NCI-H146 (cell line): ENCODE measurements at places on chromosomes 2 and 18.

GRCh38 chr2:152336854-152337510 is 2.0 kb downstream of the FMNL2 start:
- no peak for DNase-seq

DNA sequence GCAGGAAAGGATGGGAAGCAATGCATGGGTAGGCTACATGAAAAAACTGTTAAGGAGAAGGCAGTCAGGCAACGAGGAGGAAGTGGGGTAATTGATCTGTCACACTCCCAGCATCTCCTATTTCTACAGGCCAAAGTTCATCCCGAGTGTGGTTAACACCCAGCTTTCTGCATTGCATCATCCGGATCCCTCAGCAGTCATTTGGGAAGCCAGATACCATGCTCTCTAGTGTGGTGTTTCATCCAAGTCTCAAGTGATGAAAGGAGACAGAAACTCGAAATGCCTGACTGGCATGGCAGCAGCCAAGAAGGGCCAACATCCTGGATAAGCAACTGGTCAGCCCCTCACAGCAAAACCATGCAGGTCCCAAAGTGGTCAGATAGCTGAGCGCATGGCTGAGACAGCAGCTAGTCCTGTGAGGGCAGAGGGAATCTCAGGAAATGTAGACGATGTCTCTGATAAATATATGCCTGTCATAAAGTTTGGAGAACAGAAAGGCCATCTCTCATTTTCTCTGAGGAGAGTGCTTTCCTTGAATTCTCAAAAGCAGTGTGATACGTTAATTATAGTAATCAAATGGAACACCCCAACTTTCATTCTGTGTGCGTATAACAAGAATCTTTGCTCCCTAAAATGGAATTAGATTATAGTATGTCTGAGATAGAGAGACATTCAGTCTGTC is 24.8 kb upstream of the HNRNPA3 start:
- DNase-seq = peak; percentile 9

- no peak for DNase-seq
Observed at GRCh38 chr2:4549666-4550210, 846.4 kb downstream of the DCDC2C start.

DNA sequence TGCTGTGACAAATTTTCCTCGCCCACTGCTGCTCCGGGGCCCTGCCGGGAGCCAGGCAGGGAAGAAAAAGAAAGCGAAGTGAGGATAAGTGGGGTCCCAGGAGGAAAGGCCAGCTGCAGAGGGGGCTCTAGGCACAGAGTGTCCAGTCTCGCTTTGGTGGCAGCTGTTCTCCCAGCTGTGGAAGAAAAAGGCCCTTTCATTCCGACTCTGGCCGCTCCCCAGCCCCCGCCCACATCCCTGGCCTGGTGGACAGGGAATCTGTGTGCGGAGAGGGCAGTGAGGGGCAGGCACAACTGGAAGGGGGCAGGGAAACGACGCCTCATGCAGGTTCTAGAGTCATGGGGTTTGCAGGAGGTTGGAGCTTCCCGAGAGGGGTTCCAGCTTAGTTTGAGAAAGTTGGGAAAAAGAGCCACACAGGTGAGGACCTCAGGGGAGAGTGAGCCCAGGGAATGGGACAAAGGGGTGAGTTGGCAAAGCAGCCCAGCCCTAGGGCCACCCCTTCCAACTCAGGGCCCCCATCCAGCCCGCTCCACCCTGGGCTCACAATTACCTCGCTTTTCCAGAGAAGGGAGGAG is 1.8 kb downstream of the RTKN start:
- DNase-seq = peak; percentile 48

GRCh38 chr2:3523551-3524041 is 4.3 kb upstream of the ADI1 start:
- DNase-seq = no peak

- no peak for DNase-seq
Observed at GRCh38 chr2:107785756-107786155, 40.9 kb upstream of the RGPD4 start.

- no peak for DNase-seq
Observed at GRCh38 chr2:69428981-69429380, 8.3 kb downstream of the NFU1 start.

DNA sequence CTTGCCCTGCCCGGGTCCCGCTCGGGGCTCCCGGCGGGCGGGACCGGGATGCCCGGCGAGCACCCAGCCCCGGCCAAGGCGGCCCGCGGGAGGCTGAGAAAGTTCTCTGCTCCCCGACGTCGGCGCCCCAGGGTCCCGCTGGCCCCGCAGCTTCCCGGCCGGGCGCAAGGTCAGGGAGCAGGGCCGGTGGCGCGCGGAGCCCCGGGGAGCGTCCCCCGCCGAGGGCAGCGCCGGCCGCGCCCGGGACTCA is 331 bp downstream of the SERPINE2 start:
- DNase-seq = no peak

- no peak for DNase-seq
Observed at GRCh38 chr2:183684686-183685085, 560.4 kb downstream of the NUP35 start.

DNA sequence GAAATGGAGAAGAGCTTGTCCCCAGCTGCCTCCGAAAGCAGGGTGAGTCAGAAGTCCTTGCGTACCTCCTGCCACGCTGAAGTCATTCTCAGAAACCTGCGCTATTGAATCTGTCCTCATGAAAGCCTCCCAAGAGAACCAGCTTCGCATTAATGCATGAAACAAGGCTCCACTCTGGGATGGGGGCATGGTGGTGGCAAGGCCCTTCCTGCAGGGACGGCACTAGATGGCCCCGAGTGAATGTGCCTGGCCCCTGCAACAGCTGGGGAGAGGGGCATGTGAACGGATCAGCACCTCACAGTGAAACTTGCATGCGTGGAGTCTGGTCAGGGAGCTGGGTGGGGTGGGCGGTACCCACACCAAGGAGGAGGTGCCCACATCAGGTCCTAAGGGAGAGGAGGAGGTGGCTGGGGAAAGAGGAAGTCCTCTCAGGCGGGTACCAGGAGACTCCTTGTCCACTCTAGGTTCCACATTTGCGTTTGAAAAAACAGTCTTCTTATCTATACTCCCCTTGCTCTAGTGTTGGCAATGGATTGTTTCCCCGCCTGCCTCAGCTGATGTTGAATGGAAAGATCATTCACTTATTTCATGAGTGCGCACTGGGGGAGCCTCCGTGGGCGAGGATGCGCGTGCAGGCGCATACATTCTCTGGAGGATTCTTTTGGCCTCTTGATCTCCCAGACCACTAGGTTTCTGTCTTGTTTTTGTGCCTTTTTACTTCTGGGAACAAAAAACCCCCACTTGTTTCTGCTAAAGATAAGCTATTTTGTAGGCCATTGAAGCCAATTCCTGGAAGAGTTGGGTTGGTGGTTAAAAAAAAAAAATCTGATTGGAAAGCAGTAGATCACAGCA is 104.7 kb downstream of the KLHL29 start:
- DNase-seq = no peak

GRCh38 chr2:3283206-3283605 is 94.4 kb downstream of the EIPR1 start:
- DNase-seq = no peak

DNA sequence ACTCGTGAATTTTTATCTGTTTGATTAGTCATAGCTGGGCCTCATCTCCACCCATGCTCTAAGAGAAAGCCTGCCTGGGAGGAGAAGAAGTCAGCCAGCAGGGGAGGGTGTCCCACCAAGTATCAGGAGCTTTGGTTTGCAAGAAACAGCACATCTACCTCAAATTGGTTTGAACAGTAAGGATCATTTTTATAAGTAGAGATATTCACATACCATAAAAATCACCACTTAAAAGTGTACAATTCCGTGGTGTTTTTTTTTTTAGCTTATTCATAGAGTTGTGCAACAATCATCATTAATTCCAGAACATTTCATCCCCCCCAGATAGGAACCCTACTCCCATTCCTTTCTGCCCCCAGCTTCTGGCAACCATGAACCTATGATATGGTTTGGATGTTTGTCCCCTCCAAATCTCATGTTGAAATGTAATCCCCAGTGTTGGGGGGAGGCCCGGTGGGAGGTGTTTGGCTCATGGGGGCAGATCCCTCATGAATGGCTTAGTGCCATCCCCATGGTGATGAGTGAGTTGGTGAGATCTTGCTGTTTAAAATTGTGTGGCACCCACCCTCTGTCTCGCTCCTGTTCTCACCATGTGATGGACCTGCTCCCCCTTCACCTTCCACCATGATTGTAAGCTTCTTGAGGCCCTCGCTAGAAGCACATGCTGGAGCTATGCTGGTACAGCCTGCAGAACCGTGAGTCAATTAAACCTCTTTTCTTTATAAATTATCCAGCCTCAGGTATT is 36.2 kb upstream of the HS6ST1 start:
- DNase-seq = no peak

DNA sequence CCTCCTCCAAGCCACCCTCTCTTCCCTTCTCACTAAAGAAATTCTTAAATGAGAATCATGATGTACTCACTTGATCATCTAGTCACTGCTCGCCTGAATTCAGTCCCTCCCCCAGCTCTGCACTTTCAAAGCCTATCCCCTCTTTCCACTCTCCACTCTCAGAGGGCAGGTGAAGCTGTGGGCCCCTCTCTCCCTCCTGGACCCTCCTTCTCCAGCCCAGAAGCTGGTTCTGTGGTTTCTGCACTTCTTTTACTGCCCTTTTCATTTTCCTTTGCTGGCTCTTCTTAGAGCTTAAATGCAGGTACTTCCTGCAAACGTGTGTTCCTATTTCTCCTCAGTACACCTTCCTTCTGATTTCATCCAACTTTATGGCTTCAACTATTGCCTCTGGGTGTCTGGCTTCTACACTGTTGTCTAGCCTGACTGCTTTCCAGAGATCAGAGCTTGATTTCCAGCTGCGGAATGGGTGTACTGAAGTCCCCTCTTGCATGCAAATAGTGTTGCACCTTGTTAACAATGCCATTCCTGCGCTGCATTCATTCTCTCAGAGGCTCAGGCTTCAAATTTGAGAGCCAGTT is 15.3 kb upstream of the TXNDC2 start:
- no peak for DNase-seq

- peak; percentile 7 for DNase-seq
Observed at GRCh38 chr18:60044290-60045006, 144.7 kb downstream of the PMAIP1 start.

DNA sequence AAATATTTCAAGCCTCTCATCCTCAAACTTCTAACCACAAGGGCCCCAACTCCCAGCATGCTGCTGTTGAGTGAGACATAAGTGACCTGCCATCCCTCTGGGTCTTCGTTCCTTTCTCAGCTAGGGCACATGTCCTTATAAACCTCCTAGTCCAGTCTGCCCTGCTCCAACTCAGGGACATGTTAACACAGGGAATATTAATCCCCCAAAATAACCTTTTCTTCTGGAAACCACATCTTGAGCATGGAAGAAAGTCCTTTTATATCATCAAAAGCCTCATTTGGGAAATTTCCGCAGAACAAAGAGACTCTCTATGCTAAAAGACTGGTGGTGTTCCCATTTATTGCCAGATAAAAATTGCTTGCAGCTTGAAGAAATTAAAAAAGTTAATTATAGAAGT is 14.4 kb downstream of the TNP1 start:
- no peak for DNase-seq

GRCh38 chr18:34772887-34773286 is 62.8 kb downstream of the DTNA start:
- no peak for DNase-seq

GRCh38 chr2:228657807-228658402 is 476.4 kb upstream of the SPHKAP start:
- DNase-seq = peak; percentile 3

- peak; percentile 31 for DNase-seq
Observed at GRCh38 chr18:55097456-55098170, 138.4 kb upstream of the CCDC68 start.

- DNase-seq = peak; percentile 94
Observed at GRCh38 chr18:59900222-59901128, 679 bp downstream of the PMAIP1 start.

DNA sequence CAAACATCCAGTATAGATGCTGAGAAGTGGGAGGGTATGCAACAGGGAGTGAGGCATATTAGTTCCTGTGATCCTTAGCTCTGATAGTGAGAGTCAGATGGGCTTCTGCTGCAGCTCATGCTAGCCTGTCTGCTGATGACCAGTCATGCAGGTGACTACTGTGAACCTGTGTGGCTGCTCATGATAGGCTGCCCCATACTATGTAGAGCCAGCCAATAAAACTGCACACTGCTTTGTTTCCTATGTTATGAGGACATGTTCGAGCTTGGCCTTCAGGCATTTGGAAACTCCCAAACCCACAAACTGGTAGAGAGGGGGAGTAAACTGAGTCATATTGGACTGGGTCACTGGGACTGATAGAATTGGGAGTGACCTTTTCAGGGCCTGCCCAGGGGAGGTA is 20.1 kb upstream of the SERPINE2 start:
- no peak for DNase-seq

GRCh38 chr2:129923265-129924091 is 56.0 kb upstream of the RAB6C start:
- peak; percentile 25 for DNase-seq

- DNase-seq = no peak
Observed at GRCh38 chr18:46723856-46724415, 32.9 kb downstream of the ST8SIA5 start.

DNA sequence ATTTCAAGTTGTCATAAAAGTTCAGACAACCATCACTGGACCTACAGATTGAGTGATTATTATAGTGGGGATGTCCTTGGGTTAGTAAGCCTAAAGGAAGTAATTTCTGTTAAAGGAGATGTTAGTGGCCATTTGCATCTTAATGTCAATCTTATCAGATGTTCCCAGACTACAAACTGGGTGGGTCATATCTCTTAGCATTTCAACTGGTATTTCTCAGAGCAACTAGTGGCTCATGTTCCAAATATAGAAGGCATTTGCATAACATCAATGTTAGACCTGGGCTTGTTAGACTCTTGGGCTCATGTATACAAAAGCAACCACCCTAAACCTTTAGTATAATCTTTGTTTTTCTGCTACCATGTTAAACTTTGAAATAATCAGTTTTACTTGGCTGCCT is 17.9 kb downstream of the PLEKHA3 start:
- DNase-seq = no peak

GRCh38 chr2:221318376-221319130 is 253.6 kb downstream of the EPHA4 start:
- DNase-seq = no peak

GRCh38 chr2:134843968-134844367 is 5.6 kb downstream of the ACMSD start:
- DNase-seq = no peak

- no peak for DNase-seq
Observed at GRCh38 chr2:176709149-176709951, 440.1 kb downstream of the MTX2 start.

- DNase-seq = no peak
Observed at GRCh38 chr18:36432880-36433555, 135.5 kb downstream of the FHOD3 start.

GRCh38 chr18:3448838-3449511 is 997 bp upstream of the TGIF1 start:
- peak; percentile 57 for DNase-seq

GRCh38 chr18:57583297-57583835 is 3.1 kb downstream of the FECH start:
- no peak for DNase-seq
